ENCODE measurements at places on chromosomes 16 and 17. TPM values are rescaled to one million over a fixed set of nuclear protein-coding genes. Genes with fewer than 3 reads are reported as not detected.

XAF1 gene
- total RNA-seq: under 0.01 TPM

HSD17B2 gene
- total RNA-seq: 63.7 TPM

ABCA6 gene
- 0.38 TPM for total RNA-seq

KRTAP4-5 gene
- total RNA-seq: not detected

CHP2 gene
- 0.26 TPM for total RNA-seq

KRTAP2-3 gene
- not detected for total RNA-seq

CFAP97D1 gene
- total RNA-seq: not detected

CDRT4 gene
- 1.1 TPM for total RNA-seq

HBZ gene
- total RNA-seq: not detected

C17orf50 gene
- not detected for total RNA-seq

MYH8 gene
- not detected for total RNA-seq

IL17C gene
- under 0.01 TPM for total RNA-seq

ARHGAP27 gene
- total RNA-seq: 27.1 TPM

BPTF gene
- total RNA-seq: 18.7 TPM

TEKT5 gene
- 0.53 TPM for total RNA-seq

ERN1 gene
- 22.1 TPM for total RNA-seq

NOS2 gene
- not detected for total RNA-seq

DBNDD1 gene
- total RNA-seq: 5.6 TPM

MFAP4 gene
- total RNA-seq: not detected

NPIPA5 gene
- total RNA-seq: 0.38 TPM

UTS2R gene
- total RNA-seq: not detected

MIF4GD gene
- 36.4 TPM for total RNA-seq

TMEM92 gene
- 0.26 TPM for total RNA-seq

KRT15 gene
- total RNA-seq: 71.8 TPM

C16orf86 gene
- total RNA-seq: 0.26 TPM

NPIPA7 gene
- 1.3 TPM for total RNA-seq

CA4 gene
- total RNA-seq: not detected

BTBD17 gene
- not detected for total RNA-seq

CHRNE gene
- total RNA-seq: 0.13 TPM

ZKSCAN2 gene
- total RNA-seq: 3.4 TPM

CCL16 gene
- not detected for total RNA-seq

DPEP1 gene
- not detected for total RNA-seq

DYNLRB2 gene
- not detected for total RNA-seq

KRT27 gene
- not detected for total RNA-seq

ACSM2A gene
- not detected for total RNA-seq

TPSB2 gene
- total RNA-seq: not detected

G6PC1 gene
- not detected for total RNA-seq

RDM1 gene
- total RNA-seq: 0.13 TPM

CDH13 gene
- 23.3 TPM for total RNA-seq

UBE2O gene
- 15.8 TPM for total RNA-seq

AOC2 gene
- 0.79 TPM for total RNA-seq

TBC1D3 gene
- total RNA-seq: not detected

OR3A3 gene
- total RNA-seq: not detected

SUPT6H gene
- total RNA-seq: 23.2 TPM

ANKFN1 gene
- 0.13 TPM for total RNA-seq

HEATR9 gene
- not detected for total RNA-seq

TEX14 gene
- total RNA-seq: under 0.01 TPM

RRN3 gene
- 58.5 TPM for total RNA-seq

PGS1 gene
- total RNA-seq: 22.5 TPM

CTNS gene
- 15.0 TPM for total RNA-seq

INTS2 gene
- 17.1 TPM for total RNA-seq

TSPOAP1 gene
- 0.26 TPM for total RNA-seq

All from bronchial epithelial cell (primary cell).